Activated CD8-positive, alpha-beta T cell treated with anti-CD3 and anti-CD28 coated beads, Interleukin-2, amount 10 ng/mL, durations not matched to agents 7 days and 5 days (primary cell): ENCODE measurements at places on chromosomes 12 and 14. TPM values are rescaled to one million over a fixed set of nuclear protein-coding genes. Genes with fewer than 3 reads are reported as not detected.

DNA sequence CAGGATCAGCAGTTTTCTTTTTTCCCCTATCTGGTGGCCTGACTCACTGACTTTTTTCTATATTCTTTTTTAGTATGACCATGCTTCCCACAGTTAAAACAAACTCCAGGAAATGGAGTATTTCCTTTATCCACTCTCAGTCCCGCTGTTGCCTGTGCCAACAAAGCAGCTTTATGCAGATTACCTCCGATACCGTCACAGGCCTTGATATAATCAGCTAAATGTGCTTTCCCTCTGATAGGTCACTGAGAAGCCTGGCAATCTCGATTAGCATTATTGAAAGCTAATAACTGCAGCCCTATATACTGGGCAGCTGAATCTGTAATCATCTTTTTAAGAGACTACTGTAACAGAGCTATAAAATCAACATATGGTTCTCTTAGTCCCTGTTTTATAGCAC is 243.6 kb downstream of the KIF21A start:
- no peaks in the 10 kb centered on the region for H3K27me3 ChIP-seq
- no peak overlapping the region for H3K27ac ChIP-seq
- no peak for DNase-seq

DNA sequence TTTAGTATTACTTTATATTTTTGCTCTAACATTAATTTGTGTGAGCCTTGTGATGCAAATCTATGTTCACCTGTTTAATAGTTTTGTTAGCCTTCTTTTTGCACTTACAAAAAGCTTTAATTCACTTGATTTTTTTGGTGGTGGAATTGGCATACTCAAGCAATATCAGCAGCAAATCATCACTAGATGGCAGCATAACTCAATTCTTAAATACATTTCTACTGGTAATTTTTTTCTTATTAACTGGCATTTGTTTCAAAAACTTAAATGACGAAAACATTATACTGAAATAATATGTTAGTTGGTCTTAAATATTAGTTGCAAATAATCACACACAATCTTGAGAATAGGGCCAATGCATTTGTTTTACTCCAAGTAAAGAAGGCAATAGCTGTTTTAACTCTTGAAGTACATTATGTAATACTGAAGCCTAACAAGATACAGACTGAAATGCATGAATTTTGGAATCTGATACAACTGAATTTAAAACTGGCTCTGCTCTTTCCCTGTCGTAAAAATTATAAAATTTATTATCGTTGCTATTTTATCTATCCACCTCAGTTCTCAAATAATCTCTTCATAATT is 151.5 kb downstream of the ATXN7L3B start:
- no peaks in the 10 kb centered on the region for H3K36me3 ChIP-seq
- DNase-seq: no peak
- no peaks in the 10 kb centered on the region for H3K4me1 ChIP-seq

GRCh38 chr14:42872786-42873185 is 1266.1 kb downstream of the LRFN5 start:
- H3K27ac ChIP-seq: no peak overlapping the region
- H3K27me3 ChIP-seq: no peaks in the 10 kb centered on the region
- no peak overlapping the region for H3K4me3 ChIP-seq

Gene AQP6
- not detected for total RNA-seq

Gene WDR20
- total RNA-seq: 30.6 TPM
